ENCODE measurements at places on chromosomes 2 and 18.
A peak's percentile ranks its signal among the peaks of the same experiment; 100 is the strongest.

DNA sequence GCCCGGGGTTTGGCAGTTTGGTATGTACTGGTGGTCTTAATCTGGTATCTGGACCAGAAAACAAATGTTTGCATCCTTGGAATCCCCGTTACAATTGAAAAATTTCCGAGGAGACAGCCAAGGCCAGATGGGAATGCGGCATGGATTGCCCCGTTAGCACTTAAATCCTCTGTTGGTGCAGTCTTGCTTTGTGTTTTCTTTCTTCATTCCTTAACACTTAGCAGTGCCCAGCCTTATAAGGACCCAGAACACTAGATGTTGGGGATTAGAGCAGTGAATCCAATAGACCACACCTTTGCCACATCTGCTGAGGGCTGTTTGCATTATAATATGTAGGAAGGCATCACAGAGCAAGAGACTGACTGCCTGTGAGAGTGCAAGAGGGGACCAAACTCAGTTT lies 12.8 kb upstream of the ZNF532 start:
- no peak for DNase-seq

DNA sequence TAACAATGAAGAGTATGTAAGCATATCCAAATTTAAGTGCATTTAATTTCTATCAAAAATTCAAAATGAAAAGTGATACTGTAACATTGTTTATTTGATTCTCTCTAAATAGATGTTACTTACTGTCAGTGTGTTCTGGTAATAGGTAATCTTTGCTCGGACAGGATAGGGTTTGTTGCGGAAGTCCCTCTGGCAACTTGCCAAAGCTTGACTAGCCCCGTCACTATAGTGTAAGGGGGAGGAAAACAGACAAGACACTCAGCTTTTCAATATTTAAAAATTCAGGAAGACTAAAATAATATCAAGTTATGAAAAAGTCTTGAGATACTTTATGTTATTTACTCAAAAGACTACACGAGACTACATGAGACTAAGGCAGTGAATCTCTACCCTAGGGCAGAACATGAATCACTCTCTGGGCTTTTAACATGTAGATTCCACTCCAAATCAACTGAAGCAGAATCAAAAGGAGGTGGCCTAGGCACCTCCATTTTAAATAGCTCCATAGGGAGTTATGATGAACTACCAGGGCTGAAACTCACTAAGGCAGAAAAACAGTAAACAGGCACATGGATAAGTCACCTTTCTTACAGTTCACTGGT lies 5.9 kb downstream of the LMAN1 start:
- DNase-seq, result no peak

- DNase-seq, result no peak
These were observed 144.9 kb upstream of the HAAO start for GRCh38 chr2:42937171-42937875.

DNA sequence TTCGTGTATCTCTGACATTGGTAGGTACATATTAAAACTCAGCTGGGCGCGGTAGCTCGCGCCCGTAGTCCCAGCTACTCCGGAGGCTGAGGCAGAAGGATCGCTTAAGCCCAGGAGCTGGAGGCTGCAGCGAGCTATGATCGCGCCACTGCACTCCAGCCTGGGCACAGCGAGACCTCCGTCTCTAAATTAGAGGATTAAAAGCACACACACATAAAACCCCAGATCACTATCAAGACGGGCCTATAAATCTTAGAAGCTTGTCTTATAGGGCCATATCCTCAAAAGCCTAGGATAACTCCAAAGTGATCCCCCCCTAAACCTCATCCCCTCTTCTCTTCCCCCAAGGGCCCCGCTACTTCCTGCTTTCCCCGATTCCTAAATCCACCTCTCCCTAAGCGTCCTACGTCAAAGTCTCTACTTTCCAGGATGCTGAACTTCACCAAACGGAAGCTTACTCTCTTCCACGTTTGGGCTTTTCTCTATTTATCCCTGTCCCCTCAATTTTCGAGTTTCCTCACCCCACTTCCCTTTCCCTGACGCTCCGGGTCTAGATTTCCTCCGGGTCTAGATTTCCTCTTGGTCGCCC lies 707 bp downstream of the KRCC1 start:
- peak; percentile 24 for DNase-seq

DNA sequence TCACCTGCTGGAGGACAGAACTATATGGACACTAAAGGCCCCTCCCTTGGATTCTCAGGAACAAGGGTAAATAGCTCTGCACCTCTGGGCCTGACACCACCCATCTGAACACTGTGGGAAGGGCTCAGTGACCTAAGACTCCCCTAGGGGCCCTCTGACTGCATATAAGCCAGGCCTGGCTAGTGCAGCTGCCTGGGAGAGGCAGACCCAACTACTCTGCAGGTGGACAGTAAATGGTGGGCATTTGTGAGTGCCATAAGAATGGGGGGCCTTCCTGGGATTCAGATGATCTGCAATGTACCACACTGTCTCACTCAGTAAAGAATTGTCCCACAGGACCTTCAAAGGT lies 11.2 kb upstream of the WIPF1 start:
- DNase-seq, result no peak

DNA sequence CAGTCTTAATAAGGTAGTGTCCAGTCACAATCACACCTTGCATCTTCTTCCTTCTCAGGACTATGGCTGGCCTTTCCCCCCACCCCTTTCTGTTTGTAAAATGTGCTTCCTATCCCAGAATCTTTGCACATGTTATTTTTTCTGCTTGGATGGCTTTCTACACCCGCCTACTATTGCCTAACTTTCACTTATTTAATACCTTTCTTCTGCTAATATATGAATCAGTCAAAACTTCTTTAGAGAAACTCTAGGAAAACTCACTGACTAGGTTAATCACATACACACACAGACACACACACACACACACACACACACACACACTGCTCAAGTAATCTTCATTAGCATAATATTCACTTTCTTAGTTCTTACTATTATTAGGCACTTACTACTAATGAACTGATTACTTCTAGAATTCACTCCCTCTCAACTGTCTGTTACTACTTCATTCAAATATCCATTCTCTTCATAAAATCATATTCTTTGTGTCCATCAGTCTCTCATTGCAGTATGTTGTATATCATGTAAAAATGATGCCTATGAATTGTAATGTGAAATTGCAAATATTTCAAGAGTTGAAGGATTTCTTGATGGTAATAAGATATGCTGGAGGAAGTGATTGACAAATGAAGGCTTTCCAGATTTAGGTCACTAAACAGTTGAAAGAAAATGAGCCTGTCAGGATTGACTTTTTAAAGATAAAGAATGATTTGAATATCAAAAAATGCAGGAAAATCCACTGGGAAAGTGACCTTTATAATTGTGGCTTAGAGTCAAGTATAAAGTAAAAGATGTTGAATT lies 51.2 kb downstream of the CLIP4 start:
- DNase-seq, result peak; percentile 24

DNA sequence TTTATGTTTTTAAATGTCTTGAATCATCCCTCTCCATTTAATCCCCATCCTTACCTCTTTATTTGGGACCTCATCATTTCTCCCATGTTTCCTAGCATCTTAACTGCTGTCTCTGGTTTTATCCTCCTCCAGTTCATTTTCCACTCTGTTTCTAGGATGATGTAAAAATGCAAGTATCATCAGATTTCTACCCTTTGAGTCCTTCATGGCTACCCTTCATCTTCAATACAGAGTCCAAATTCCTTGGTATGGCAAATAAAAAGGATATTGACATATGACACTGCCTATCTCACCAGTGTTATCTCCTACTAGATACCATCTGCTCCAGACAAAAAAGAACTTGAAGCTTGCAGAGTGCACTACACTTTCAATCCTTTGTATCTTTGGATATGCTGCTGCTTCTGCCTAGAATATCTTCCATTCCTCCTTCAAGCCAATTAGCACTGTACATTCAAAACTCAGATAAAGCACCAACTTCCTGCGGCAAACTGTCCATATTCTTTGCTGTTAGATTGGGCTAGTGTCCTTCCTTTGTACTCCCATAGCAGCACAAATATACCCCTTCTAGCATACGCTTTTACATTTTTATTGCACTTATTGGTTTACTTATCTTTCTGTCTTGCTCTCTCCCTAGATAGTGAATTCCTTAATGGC lies 24.6 kb upstream of the TLK1 start:
- DNase-seq, result no peak

- DNase-seq, result peak; percentile 41
These were observed 27.5 kb downstream of the PMAIP1 start for GRCh38 chr18:59927246-59927825.

- DNase-seq, result no peak
These were observed 37.6 kb upstream of the PMAIP1 start for GRCh38 chr18:59861963-59862819.

GRCh38 chr2:228181098-228182019 lies at the start of gene SPHKAP:
SPHKAP (minus strand) TSS chr2:228181687; CDS start chr2:228181598, 89 bp downstream.
- peak; percentile 4 for DNase-seq

DNA sequence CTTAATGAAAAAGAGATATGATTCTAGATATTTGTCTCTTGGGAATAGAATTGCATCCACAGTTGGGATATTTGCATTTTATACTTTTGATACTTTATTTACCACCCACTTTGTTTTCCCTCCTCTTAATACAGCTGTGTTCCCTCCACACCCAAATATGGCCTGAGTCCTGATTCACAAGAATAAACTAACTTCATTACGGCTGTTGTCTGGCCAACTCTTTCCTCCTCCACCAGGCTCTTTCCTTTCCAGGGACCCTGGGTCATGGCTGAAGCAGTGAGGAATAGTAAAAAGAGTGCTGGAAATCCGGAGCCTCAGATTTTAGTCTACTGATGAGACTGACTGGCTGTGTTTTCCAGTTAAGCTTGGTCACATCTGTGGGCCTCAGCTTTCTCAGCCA lies 48.4 kb upstream of the STAM2 start:
- DNase-seq, result peak; percentile 5

DNA sequence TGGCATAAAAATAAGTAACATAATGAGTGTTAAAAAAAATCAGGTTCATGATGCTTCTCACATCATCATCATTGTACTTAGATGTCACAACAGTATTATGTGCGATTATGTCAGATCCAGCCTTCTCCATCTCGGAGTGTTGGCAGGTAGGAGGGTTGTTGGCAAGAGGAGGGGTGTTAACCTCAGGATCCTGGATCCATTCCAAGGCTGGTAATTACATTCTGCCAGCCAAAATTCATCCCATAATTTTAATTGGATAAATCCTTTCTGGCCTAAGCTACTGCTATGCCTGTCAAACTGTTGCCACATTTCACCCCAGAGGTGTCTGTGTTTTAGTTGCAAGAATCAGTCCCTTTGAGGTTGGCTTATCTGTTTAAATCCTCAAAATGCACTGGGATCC lies 891 bp upstream of the FTCDNL1 start:
- DNase-seq, result no peak

GRCh38 chr2:64779117-64779690 lies 125.5 kb upstream of the SERTAD2 start:
- DNase-seq, result peak; percentile 91

- DNase-seq, result peak; percentile 78
These were observed 61.1 kb downstream of the MEIS1 start for GRCh38 chr2:66495788-66496640.

DNA sequence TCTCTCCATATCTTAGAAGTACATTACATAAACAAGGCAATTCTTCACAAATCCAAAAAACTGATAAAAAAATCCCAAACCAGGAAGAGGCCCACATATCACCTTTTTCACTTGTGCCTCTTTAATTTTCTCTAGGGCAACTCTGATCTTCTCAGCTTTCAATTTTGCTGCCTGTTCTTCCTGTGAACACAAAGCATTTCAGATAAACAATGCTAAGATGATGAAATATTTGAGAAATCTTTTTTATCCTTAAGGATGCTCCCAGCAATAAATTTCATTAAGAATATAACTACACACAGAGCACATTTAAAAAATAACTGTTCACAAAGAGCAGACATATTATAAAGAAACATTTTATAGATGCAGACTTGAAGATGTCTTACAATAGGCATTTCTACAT lies 73.4 kb downstream of the RAPH1 start:
- peak; percentile 21 for DNase-seq

DNA sequence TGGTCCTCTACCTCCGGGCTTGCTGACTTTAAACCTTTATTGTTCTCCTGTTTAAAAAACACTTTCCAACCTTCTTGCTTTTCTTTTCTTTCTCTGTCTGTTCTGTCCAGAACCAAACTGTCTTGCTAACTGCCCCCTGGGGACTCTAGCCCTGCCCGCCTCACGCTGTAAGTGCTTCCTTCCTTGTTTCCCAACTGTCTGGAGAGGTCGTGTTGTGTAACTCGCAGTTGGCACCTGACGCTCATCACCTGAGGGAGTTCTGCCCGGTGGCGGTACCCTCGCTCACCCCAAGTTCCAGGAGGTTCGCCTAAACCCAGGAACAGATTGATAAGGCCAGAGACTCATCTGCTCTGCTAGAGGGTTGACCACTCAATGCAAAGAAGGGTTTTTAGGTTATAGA lies 123.4 kb downstream of the MTCL1 start:
- DNase-seq, result no peak

DNA sequence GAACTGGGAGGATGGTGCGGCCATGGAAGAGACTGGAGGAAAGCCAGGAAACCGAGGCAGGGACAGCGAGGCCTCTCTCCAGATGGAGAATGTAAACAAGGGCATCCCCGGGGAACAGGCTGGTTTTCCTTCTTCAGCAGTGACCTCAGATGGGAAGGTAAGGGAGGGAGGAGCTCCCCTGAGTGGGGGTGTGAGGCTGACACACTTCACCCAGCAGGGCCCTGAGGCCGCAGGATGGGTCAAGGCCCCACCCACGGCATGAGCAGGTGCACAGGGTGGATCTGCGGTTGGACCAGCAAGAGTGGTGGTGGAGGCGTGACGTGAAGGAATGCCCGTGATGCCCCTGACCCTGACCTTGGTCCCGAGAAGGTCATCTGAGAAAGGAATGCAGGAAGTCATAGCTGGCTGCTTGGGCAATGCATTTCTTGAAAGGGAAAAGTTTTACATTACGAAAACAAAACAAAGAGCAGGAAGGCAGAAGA lies 48.1 kb downstream of the ADCY3 start:
- DNase-seq, result no peak

DNA sequence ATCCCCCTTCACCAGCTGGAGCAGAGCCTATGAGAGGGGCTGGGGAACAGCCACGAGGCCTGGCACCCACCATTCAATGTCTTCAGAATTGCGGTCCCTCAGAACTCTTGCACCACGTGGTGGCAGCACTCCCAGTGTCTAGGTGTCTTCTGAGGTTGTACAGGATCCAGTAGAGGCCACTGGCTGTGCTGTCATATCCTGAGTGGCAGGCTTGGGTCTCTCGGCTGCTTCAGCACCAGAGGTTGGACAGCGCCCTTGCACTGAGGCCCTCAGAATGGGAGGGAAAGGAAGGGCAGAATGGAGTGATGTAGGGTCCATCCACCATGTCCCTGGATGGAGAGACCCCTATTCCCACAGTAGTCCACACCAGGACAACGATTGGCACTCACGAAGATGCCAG lies 112.0 kb upstream of the TEKT4 start:
- DNase-seq, result no peak

GRCh38 chr2:168354499-168354898 lies 101.6 kb upstream of the CERS6 start:
- DNase-seq, result no peak

GRCh38 chr2:9532421-9532820 lies 23.2 kb downstream of the ADAM17 start:
- DNase-seq, result no peak

GRCh38 chr2:161044921-161045320 lies 115.3 kb upstream of the TANK start:
- DNase-seq, result no peak
